ENCODE measurements at places on chromosomes 13 and 19.

DNA sequence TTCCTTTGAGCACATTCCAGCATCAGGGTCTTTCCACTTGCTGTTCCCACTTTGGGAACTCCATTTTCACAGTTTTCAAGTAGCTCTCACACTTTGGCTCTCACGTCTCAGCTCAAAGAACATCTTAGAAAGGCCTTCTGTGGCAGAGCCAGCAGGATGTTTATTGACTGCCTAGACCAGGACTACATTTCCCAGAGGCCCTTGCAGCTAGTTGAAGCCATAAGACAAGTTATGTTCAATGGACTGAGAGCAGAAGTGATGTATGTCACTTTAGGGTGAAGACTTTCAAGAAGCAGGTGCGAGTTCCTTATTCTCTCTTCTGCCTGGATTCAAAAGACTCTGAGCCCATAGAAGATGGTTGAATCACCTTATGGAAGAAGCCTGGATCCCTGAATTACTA is 4.3 kb upstream of the HAUS5 start:
- no peak for DNase-seq

DNA sequence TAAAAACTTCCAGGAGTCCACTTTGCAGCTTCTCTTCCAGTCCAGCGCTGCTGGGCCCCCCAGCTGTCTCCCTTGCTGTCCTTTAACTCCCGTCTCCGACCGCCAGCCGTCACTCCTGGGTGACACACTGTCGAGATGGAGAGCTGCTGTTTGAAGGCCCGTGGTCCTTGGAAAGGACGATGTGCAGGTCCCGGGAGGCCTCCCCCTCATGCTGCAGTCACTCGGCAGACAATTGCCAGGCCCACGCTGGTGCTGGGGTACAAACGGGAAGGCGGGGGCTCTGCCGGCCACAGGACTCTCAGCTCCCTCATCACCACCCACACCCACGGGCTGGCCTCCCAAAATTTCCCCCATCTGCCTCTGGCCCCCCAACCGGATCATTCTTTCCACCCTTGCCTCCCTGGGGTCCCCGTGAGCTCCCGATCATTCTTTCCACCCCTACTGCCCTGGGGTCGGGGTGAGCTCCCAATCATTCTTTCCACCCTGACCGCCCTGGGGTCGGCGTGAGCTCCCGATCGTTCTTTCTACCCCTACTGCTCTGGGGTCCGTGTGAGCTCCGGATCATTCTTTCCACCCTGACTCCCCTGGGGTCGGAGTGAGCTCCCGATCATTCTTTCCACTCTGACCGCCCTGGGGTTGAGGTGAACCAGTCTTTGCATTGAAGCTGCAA is 16.0 kb upstream of the ZNF554 start:
- DNase-seq, result no peak

DNA sequence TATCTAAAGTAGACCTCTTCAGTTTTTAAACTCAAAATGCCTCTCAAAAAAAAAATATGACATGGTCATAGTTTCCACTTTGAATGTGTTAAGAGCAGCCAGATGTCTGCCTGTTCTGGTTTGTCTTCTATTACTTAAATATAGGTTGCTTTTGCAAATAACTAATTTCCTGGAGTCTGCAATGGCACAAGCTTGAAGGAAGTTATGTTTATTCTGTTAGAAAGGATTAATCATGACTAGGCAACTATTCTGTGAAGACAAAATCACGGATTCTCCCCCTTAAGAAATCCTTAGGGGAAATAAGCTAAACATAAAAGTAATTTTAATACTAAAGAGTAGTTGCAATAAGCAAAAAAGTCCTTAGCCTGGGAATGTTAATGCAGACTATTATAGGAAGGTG is 26.3 kb downstream of the SKA3 start:
- DNase-seq, result no peak

- peak; percentile 43 for DNase-seq
These were observed 39.5 kb downstream of the NOTCH3 start for GRCh38 chr19:15161028-15161984.

DNA sequence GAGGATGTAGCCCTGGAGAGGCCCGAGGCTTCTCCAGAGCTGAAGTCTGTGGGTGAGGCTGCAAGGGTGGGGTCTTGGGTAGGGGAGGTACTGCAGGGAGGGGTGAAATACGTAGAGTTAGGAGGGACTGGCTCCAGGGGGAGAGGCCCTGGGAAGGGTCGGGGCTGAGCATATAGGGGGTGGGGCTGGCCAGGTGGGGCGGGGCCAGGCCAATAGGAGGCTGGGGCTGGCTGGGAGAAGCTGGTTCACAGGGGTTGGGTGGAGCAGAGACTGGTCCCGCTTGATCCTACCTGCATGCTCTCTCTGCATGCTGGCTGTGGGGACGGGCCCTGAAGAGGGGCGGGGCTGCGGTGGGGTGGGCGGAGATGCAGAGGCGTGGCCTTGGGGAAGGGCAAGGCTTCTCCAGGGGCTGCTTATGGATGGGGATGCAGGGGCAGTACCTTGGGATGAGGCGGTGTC is 51.9 kb downstream of the CELF5 start:
- DNase-seq, result peak; percentile 85

- DNase-seq, result no peak
These were observed 21.7 kb downstream of the PAF1 start for GRCh38 chr19:39369200-39369599.

DNA sequence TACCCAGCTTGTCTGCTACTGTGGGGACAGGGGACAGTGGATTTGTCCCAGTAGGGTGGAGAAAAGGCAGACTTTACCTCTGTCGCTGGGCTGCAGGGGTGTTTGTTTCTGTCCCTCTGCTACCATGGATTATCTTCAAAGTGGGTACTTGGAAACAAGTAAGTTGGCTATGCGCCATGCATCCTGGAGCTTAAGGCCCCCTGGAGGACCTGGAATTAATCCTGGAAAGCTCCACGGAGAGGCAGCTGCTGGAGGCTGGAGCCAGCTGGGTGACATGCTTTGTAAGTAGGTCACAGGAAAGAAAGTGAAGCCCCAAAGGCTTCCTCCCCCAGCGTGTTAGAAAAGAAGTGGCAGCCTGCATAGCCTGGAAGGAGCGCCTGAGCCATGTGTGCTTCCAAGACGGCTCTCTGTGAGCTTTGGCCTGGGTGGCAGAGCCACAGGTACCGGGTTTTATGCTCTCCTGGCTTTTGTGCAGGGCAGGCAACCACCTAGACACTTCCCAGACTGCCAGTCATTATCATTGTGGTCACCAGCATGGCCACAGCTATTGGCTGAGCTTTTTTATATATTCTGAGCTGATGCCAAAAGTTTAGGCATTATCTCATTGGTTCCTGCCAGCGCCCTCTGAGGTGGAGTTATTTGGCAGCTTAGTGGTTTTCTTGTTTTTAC is 9.5 kb downstream of the B3GLCT start:
- DNase-seq, result peak; percentile 71

GRCh38 chr19:49157445-49158224 is at the start of gene TRPM4:
Gene TRPM4 (plus strand): TSS chr19:49157792. CDS start chr19:49157867, 75 bp downstream.
- DNase-seq, result peak; percentile 75

GRCh38 chr19:28028881-28029444 is 1184.0 kb downstream of the UQCRFS1 start:
- no peak for DNase-seq

DNA sequence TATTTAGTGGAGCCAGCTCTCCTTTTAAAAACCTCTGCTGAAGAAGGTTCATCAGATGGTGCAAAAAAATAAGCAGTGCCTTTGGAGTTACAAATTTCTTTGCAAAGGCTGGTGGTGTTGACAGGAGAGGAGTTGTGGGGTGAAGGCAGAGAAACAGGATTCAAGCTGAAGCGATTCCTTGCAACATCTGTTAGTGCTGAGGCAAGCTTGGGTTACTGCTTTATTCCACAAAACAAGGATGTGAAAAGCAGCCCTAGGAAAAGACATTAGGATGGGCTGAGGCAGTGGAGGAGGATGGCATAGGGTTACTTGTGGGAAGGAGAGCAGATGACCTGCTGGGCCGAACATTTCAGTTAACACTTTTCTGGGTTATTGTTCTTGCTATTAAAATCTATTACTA is 390.7 kb downstream of the DLEU7 start:
- DNase-seq, result no peak

- DNase-seq, result no peak
These were observed 54.0 kb upstream of the GTF3A start for GRCh38 chr13:27370305-27370872.

All from H4 (cell line).